Dorsolateral prefrontal cortex (tissue), 122 donors: ENCODE measurements at places on chromosomes 1 and 21.

GRCh38 chr1:40357625-40358024 lies 15.9 kb upstream of the SMAP2 start:
- no peak for DNase-seq

DNA sequence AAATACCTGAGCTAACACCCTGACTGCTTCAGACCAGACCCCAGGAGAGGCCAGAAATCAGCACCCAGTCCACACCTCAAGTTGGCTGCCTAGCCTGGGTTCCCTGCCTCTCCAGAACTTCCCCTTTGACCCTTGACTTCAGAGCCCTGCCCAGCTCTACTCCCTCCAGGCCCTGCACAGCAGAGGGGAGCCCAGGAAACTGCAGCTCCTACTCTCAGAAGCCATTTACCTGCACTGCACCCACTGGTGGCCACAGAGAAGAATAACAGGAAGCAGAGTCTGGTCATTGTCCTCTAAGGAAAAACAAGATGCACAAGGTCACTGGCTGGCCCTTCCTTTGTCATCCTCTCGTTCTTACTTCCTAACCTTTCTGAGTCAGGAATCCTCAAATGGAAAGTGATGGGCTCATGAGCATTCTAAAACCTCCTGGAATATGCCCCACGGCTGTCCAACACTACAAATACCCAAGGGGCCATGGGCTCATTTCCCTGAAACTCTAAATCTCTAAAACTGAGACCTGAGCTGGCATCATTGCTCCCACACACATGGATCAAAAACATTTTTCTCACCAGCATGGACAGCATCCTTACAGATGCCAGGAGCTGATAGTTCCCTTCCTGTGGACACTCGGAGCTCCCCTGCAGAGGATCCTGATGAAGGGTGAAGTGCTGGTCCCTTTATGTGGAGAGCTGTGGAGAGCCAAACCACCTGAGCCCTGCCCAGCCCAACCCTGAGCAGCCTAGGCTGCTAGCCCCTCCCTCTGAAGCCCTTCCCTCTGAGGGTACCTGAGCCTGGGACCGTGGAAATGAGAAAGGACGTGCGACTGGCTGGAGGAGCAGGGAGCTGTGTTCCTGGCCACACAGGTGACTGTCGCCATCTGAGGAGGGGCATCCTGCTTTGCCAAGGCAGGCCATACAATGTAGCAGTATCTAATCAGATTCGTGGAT lies at the start of gene ITLN2:
TSS of gene ITLN2 (minus strand) at position 652 of the 947 bp plus-strand sequence. CDS start at position 584, 68 bp downstream.
- DNase-seq: no peak

- no peak for DNase-seq
Measured at GRCh38 chr1:187891993-187892682, 1063.4 kb downstream of the PLA2G4A start.

DNA sequence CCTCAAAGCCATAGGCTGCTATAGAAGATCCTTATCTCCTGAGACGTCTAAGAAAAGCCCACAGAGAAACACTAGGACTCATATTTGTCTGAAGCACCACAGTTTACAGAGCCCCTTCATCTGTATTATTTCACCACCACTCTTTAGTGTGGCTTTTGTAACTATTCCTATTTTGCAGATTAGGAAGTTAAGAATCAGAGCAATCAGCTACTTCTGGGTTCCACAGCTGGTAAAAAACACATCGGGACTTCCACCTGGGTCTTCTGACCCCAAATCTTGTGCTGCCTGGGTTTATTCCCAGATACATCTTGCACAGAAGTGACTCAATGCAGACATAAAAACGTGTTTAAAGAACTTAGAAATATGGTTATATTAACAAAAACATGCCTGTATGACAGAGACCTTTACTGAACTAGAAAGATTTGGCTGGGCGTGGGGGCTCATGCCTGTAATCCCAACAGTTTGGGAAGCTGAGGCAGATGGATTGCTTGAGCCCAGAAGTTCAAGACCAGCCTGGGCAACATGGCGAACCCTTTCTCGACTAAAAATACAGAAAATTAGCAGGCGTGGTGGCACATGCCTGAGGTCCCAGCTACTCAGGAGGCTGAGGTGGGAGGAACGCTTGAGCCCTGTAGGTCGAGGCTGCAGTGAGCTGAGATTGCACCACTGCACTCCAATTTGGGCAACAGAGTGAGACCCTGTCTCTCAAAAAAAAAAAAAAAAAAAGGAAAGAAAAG lies 40.9 kb downstream of the ELK4 start:
- no peak for DNase-seq

DNA sequence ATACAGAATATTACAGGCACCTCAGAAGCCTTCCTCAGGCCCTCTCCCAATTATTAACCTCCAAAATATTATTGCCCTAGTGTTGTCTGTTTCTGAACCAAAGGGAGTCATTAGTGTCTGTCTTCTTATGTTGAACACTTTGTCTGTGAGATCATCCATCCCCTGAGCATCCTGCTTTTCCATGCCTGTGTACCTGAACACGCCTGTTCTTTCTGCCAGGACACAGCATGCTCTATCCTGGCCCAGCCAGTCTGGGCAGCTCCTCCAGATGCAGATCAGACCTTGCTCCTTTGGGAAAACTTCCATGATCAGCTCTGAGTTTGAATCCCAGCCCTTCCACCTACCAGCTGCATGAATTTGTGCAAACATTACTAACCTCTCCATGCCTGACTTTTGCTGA lies 11.0 kb upstream of the CDC42 start:
- no peak for DNase-seq

GRCh38 chr1:154497026-154497806 lies 4.8 kb upstream of the TDRD10 start:
- no peak for DNase-seq

DNA sequence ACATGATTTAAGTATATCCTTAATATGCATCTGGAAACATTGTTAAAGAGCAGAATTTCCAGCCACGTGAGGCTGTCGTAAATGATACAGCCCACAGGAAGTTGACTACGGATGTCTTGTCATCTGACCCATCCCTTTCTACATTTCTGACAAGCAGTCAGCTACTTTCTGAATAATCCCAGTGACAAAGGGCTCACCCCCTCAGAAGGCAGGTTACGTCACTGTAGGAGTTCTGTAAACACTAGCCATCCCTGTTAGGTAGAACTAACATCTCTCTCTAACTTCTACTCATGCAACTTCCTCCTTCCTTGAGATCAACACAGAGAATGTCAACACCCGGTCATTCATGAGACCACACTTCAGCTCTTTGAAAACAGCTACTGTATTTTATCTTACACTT lies 259.2 kb downstream of the GREM2 start:
- no peak for DNase-seq
